ENCODE measurements at places on chromosomes 16 and 17. TPM values are rescaled to one million over a fixed set of nuclear protein-coding genes. Genes with fewer than 3 reads are reported as not detected.

DNA sequence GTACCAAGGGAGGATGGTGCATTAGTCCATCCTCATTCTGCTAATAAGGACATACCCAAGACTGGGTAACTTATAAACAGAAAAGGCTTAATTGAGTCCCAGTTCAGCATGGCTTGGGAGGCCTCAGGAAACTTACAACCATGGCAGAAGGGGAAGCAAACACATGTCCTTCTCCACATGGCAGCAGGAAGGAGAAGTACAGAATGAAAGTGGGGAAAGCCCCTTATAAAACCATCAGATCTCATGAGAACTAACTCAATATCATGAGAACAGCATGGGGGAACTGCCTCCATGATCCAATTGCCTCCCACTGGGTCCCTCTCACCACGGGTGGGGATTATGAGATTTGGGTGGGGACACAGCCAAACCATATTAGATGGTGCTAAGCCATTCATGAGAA is 84.5 kb downstream of the SEC14L1 start:
- DNase-seq = no peak

DNA sequence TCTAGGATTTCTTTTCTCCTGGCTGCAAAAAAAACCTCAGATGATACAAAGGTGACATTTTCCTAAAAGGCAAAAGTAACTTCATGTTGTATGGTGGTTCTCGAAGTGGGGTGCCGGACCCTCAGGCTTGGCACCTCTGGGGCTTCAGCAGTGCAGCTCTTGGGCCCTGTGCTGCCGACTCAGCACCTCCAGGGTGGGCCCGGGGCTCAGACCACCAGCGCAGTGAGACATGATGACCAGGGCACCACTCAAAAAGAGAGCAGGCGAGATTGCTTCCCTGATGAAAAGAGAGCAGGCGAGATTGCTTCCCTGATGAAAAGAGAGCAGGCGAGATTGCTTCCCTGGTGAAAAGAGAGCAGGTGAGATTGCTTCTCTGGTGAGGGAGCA is 98.7 kb upstream of the ZNF750 start:
- DNase-seq = no peak

DNA sequence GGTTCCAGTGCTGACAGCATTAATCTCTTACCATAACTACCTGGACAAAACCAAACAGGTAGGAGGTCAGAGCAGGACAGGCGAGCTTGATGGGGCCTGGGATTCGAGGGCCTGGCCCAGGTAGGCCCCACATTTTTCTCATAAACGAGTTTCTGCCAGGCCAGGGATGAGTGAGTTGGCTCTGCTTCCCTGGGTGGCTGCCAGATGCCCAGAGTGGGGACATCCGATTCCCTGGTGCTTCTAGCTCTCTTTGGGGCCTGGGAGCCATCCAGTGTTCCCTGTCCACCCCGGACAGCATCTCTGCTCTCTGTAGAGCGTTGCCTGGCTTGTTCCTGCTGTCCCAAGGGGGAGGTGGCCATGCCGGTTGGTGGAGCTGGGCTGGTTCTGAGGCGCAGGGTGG is 25.1 kb downstream of the TSC2 start:
- no peak for DNase-seq

- peak; percentile 27 for DNase-seq
Measured at GRCh38 chr17:28381141-28381825, 9.8 kb downstream of the SARM1 start.

DNA sequence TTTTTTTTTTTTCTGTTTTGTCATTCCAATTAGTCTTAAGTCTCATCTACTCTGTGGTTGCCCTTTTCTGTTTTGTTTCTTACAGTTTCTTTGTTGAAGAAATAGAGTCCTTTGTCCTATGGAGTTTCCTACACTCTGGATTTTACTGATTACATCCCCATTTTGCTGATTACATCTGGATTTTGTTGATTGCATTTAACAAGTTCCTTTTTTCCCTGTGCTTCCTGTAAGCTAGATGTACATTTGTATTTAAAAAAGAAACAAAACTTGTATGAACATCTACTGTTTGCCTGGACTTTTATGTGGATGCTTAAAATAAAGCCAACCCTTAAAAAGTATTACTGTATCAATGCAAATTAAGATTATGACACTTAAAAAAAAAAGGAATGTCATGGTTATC is 147.6 kb downstream of the CHD9 start:
- DNase-seq = no peak

- no peak for DNase-seq
Measured at GRCh38 chr17:69762359-69762758, 312.7 kb upstream of the KCNJ16 start.

GRCh38 chr16:19389246-19389645 is 28.4 kb upstream of the TMC5 start:
- no peak for DNase-seq

GRCh38 chr17:72614476-72614870 is 478.0 kb downstream of the SLC39A11 start:
- DNase-seq = no peak

DNA sequence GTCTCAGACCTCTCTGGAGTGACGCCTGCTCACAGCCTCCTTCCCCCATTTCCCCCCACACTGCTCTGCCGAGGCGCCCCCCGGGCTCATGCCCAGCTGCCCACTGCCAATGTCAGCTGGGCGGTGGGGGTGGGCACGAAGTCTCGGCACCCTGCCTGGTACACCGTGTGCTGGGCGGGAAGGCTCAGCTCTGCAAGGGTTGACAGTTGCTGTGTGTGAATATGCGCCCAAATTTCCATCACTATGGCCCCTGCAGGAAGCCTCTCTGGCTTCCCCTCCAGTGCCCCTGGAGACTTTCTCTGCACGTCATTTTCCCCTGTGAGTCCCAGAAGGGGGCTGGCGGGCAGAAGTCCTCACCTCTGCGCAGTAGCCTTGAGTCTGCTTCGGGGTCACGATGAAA is 11.6 kb upstream of the CAMKK1 start:
- no peak for DNase-seq

DNA sequence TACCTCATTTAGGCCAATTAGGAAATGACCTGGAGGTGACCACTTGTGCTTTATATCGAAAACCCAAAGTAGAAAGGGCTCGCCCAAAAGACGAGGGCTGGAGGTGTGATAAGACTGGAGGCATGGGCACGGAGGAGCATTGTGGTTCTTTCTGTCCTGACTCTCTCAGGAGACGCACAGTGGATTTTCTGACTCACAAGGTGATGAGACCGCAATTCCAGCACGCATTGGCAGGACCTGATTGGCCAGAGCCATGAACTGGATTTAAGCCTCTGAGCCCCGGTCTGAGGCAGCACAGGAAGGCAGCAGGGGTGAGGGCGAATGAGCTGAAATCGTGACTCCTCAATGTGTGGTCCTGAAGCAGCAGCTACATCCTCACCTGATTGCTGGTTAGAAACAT is 559.1 kb upstream of the SALL1 start:
- no peak for DNase-seq

- DNase-seq = no peak
Measured at GRCh38 chr17:3918372-3919122, 2.3 kb upstream of the P2RX1 start.

- DNase-seq = no peak
Measured at GRCh38 chr16:35732046-35732810, 2272.8 kb downstream of the TP53TG3F start.

DNA sequence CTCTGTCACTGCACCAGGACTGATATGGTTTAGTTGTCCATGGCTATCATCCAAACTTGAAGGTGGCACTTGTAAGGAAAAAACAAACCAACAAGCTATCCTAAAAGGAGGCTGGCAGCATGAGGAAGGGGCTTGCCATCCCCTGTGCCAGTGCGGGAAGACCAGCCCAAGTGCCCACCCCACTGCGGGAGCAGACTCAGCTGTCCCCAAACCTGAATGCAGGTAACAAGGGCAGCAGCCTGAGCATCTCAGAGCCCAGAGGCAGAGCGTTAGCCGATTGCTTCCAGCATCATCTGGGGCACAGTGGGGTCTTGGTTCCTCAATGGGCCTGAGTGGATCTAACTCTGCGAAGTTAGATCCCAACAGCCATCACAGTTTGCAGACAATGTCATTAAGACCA is 29.2 kb upstream of the C16orf78 start:
- DNase-seq = no peak

DNA sequence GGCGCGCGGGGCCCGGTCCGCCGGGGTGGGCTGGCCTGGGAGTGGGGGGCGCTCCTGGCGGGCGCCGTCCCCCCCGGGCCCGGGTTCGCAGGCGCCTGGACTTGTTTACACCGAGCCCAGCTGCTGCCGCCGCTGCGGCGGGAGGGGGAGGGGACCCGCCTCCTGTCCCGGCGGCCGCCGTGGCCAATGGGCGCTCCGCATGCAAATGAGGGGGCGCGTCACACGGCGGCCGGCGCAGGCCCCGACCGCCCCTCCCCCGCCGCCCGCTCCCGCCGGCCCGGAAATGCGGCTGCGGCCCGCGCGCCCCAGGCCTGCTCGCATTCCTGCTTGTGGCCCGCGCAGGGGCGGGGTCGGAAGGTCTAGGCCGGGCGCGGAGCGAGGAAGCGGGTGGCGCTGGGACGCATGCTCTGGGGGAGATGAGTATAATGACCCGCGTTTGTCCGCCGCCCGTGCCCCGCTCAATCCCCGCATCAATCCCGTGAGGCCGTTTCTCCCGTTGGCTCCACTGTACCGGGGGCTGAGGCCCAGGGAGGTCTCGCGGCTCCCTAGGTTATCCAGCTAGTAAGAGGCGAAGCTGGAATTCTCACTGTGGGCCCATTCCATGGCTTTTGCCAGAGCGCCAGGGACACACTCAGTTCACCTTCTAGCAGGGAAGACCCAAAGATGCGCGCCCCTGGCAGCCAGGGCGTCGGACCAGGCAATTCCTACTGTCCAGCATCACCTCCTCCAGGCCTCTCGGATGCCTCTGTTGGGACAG is at the start of gene YPEL3:
YPEL3 (minus strand) TSS at position 109 of the 757 bp plus-strand sequence. CDS start 731 bp downstream, outside the sequence.
- DNase-seq = peak; percentile 85

GRCh38 chr17:65727246-65727645 is 165.8 kb upstream of the AXIN2 start:
- no peak for DNase-seq

GRCh38 chr16:60091071-60091470 is 1357.0 kb upstream of the GOT2 start:
- no peak for DNase-seq

SHBG gene
- not detected for total RNA-seq

SNAI3 gene
- 8.3 TPM for total RNA-seq

C16orf96 gene
- 0.50 TPM for total RNA-seq

CEP112 gene
- 3.2 TPM for total RNA-seq

PHOSPHO1 gene
- not detected for total RNA-seq

WSCD1 gene
- total RNA-seq = 0.09 TPM
